T1000 (cell line): ENCODE measurements at places on chromosomes 13 and 19.

DNA sequence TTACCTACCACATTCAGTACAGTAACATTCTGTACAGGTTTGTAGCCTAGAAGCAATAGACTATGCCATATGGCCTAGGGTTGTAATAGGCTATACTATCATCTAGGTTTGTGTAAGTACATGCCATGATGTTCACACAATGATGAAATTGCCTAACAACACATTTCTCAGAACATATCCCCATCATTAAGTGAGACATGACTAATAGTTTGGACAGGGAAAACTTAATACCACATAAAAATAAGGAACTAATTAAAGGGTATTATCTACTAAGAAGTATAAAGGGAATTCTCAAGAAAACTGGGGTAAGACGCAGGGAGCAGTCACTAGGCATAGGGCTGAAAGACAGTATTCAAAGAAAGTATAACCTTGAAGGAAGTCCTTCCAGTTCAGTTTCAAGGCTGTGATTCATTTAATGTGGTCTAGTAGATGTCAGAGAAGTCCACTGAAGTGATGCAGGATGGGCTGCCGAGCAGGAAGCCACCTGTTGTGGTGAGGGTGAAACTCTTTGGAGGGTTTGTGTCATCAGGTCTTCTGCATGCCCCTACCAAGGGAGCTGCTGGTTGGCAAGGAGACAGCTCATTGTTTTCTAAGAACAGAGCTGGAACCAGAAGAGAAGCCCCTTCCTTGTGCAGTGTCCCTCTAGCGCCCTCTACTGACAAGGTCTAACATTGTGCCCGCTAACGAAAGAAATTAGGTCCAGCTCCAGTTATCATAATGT, 122.9 kb downstream of the OLFM4 start:
- peak; percentile 13 for DNase-seq

DNA sequence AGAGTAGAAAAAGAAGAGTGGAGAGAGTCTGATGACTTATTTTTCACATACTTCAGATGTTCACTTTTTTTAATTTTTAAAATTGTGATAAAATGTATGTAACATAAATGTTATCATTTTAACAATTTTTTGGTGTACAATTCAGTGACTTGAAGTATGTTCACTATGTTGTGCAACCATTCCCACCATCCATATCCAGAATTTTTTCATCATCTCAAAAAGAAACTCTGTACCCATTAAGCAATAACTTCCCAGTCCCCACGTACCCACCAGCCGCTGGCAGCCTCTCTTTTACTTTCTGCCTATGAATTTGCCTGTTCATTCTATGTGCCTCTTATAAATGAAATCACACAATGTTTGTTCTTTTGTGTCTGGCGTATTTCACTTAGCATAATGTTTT, 43.3 kb downstream of the SKA3 start:
- DNase-seq, result no peak

DNA sequence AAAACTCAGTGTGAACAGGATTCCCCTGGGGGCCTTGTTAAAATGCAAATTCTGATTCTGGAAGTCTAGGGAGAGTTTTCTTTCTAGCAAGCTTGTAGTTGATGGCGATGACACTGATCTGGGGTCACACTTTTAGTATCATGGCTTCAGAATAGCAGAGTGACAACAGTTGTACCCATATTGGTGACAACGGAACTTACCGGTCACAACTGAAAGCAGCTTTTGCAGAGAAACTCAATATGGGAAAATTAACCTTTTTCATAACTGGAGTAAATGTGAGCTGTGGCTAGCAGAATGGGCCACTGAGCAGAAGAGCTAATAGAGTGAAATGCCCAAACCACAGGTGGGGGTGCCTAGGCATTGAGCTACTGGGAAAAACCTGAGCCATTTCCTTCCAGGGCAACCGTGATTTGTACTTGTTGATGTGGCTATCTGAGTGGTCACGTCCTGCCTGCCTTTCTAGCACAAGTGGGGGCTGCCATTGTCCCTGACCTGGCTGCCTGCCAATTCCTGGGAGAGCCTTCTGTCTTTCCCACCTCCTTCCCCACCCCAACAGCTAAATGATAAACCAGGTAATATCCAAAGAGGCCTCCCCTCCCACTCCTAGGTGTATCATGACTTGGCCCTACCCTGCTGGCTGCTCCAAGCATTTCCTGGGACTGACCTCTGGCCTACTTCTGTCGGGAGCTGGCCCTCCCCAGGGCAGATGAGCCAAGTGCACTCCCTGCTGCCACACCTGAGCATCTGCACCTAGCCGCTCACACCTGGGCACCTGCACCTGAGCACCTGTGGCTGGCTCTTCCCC, 1.7 kb upstream of the SLC10A2 start:
- no peak for DNase-seq

DNA sequence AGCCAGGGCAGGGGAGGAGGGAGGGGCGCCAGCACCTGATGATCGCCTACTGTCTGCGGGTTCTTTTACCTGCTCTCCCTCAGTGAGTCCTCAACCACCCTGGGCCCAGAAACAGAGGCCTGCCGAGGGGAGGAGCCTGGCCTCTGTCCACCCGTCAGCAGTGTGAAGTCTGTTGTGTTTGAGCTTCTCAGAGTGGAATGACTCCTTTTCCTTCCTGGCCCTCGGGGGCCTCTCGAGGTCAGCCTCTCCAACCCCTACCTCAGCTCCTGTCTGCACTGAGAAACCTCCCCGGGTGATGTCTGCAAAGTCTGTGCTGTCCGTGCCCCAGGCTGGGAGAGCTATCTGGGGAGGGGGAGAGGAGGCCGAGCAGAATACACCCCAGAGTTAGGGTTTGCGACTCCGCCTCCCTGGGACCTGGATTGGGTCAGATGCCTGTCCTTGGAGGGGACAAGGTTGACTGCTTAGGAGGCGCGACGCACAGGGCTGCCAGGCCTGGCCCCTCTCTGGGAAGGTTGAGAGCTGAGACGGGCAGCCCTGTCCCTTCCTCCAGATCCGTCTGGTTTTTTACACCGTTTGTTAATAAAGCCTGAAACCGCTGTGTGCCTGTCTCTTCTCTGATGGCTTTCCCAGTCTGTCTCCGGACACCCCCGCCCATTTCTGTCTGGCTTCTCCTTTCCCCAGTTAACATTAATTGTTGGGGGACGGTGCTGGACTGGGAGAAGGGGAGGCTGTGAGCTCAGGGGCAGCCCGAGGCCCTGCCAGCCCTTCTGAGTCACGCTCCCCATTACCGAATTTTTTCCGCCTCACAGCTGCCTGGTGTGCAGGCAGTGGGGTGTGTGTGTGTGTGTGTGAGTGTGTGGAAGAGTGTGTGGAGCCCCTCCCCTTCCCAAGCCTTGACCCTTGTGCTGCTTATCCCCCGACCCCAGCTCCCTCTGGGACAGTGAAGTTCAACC, 989 bp upstream of the SSC5D start:
- peak; percentile 59 for DNase-seq

DNA sequence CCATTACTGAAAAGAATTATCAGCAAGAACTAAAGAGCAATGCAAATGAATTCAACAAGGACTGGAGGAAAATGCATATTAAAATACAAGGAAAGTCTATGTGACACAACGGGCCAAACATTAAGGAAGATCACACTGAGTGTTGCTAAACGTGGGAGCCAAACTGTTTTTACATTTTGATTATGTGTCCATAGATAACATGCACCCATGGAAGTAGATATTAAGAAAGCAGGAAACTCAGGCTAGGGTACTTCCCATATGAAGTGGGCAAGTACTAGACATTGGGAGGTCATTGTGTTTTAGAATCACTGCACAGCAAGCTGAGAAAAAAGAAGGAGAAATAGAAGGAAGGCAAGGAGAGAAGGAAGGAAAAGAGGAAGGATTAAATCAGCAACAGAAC, 161.8 kb downstream of the KCTD12 start:
- no peak for DNase-seq

DNA sequence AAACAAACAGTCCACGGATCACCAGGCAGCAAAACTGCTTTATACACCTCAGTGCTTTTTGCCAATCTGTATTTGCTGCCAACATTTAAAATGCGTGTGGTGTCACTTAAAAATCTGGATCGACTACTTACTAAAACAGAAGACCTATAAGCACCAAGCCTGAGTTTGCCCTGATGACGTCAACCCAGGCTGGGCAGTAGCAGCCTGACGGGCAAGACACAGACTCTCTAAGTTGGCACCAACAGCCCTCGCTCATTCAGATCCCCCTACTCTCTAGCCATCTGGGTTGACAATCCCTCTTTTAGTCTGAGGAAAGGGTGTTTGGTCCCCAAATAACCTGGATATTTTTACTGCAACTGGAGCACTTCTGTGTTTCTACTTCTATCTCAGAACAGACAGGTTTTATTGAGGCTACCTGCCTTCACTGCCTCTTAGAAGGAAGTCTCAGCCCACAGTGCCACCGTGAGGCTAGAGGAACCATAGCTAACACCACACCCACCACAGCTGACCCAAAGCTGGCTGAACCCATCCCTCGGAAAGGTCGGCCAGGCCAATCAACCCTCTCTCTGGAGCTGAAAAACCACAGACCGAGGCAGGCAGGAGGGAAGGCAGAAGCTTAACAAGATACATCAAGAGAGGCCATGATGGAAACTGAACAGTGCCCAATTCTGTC, 6.9 kb downstream of the SUGP2 start:
- DNase-seq, result no peak

DNA sequence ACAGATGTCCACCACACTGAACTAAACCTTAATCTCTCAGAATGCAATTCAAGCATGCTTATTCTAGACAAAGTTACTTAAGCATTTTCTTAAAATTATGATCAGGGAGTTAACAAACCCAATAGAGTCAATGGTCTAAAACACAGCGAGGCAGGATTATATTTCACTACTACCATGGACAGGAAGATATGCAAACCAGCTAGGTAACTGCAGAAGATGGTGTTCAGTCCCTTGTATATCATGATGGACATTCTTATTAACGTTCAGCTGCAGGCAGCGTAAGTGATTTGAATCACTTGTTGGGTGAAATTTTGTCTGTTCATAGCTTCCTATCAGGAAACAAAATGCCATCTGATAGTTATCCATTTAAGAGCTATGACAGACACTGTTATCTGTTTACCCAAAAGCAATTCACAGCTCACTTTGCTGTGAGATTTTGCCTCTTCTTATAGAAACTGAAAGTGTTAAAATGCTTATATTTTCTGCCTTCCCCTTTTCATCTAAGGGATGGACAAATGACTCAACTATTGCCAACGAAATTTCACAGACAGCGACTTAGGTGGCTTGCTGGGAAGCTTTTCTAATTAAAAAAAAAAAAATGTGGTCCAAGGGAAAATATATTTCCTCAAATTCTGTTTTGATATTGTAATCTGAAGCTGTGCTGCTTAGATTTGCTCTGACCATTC, 591.9 kb downstream of the DACH1 start:
- DNase-seq, result no peak

- DNase-seq, result no peak
Measured at GRCh38 chr19:51751655-51752054, at the start of gene FPR1. FPR1 (minus strand) TSS chr19:51751878; CDS start chr19:51746994, 4,884 bp downstream.

- no peak for DNase-seq
Measured at GRCh38 chr13:38872693-38873092, 117.9 kb downstream of the STOML3 start.

- DNase-seq, result no peak
Measured at GRCh38 chr19:14978161-14978776, 1.4 kb downstream of the SLC1A6 start.

DNA sequence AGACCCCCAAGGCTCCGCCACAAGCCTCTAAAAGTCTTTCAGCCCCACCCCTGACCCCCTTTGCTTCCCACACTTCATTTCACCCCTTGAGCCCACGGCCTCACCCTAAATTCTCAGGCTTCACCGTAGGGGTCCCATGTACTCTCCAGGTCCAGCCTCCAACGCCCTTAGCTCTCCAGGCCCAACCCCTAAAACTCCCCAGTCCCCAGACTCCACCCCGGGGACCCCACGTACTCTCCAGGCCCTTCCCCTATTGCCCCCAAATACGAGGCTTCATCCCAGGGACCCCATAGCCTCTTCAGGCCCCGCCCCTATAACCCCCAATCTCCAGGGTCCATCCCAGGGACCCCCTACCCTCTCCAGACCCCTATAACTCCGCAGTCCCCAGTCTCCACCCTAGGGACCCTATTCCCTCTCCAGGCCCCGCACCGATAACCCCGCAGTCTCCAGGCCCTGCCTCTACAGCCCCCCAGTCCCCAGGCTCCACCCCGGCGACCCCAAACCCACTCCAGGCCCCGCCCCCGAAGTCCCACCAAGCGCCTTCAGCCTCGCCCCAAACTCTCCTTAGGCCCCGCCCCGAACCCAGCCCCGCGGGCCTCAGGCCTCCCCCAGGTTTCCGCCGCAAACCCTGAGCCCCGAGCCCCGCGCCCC, 619 bp downstream of the MED16 start:
- no peak for DNase-seq

GRCh38 chr19:17762505-17763229, 11.4 kb downstream of the FCHO1 start:
- DNase-seq, result peak; percentile 32

DNA sequence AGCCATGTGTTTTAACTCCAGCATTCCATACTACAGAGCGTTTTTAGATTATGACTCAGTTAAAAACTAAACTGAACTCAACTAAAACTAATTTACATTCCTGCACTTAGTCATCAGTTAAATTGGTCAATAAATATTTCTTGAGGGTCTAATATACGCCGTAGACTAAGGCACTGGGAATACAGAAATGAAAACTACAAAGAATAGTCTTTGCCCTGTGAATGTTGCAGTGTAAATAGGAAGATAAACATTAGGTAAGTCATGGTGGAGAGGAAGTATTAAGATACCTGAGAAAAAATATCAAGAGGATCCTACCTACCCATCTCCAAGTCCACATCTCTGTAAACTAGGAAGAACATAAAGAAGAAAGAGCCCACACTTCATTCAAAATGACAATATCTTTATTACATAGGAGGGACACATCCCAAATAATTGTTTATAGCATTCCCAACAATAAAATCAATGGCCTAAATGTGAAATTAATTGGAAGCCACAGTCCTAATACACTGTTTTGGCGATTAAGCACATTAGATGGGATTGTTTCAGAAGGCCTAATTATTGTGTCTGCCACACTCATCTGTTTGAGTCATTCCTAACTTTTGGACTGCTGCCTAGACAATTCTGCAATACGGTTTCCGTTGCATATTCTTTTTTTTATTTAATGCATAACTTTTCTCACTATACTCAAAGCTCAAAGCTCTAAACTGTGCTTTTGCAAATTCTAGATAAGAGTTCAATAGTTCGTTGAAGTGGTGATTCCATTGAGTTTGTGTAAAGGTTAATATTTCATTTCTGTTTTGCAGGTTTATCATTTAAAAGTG, 52.9 kb downstream of the MBNL2 start:
- no peak for DNase-seq

- DNase-seq, result no peak
Measured at GRCh38 chr19:33517922-33518321, 3.7 kb downstream of the PEPD start.

GRCh38 chr13:62294244-62294643, 878.6 kb upstream of the PCDH20 start:
- DNase-seq, result no peak

- peak; percentile 28 for DNase-seq
Measured at GRCh38 chr13:30341815-30342570, 34.6 kb upstream of the KATNAL1 start.

DNA sequence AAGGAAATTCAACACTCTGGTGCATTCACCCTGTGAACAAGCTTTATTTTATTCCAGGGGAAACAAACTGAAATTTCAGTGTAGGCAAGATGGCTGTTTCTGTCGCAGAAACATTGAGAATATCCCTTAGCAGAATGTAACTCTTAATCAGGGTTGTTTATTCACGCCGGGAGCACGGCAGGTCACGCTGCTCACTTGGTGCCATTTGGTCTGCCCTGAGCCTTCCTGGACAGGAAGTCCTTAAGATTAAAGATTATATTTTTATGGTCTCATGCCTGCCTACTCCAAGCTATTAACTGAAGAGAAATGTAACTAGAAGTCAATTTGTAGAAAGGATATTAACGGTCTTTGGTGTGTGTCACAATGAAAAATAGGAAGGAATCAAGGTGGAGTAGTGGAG, 185.3 kb upstream of the ARGLU1 start:
- DNase-seq, result no peak
